ENCODE measurements at places on chromosomes 4 and X. TPM values are rescaled to one million over a fixed set of nuclear protein-coding genes. Genes with fewer than 3 reads are reported as not detected.

- no peaks in the 10 kb centered on the region for H3K4me1 ChIP-seq
- H3K36me3 ChIP-seq: no peaks in the 10 kb centered on the region
- H3K27ac ChIP-seq: no peak overlapping the region
- no peak overlapping the region for H3K4me3 ChIP-seq
Measured at GRCh38 chrX:78595901-78596502, 63.1 kb downstream of the RTL3 start.

GRCh38 chr4:106687026-106687425 lies 318.4 kb upstream of the GIMD1 start:
- no peaks in the 10 kb centered on the region for H3K36me3 ChIP-seq
- H3K27ac ChIP-seq: no peak overlapping the region
- DNase-seq: no peak
- no peaks in the 10 kb centered on the region for H3K4me1 ChIP-seq

GRCh38 chrX:23786268-23786815 lies 3.4 kb downstream of the SAT1 start:
- H3K27me3 ChIP-seq: no peaks in the 10 kb centered on the region
- H3K4me1 ChIP-seq: peaks cover 7% of the 10 kb centered on the region
- peak; percentile 51 for DNase-seq

Gene PABPC4L
- 0.31 TPM for total RNA-seq

GRCh38 chr4:186939766-186940165 lies 216.1 kb upstream of the FAT1 start:
- H3K4me1 ChIP-seq: peaks cover 6% of the 10 kb centered on the region
- no peak for DNase-seq
- H3K27ac ChIP-seq: no peak overlapping the region
- no peaks in the 10 kb centered on the region for H3K27me3 ChIP-seq
- no peak overlapping the region for H3K4me3 ChIP-seq

DNA sequence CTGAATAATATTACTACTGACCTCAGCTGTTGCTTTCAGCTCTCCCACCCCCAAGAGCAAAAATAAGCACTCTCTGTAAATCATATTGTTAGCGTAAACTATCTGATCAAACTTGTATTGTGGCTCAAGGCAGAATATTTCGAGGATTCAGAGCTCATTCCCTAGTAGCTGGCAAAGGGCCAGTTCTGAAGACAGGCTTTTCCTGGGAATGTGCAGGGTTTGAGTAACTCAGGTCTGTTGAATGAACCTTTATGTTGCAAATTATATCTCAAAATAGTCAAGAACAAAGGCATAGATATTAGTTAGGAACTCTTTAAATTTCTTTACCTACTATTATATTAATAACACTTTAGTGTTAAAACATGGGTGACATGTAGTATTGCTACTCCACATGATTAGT lies 454.9 kb downstream of the CCSER1 start:
- DNase-seq: no peak
- H3K27ac ChIP-seq: no peak overlapping the region
- no peak overlapping the region for H3K4me3 ChIP-seq
- no peaks in the 10 kb centered on the region for H3K4me1 ChIP-seq
- H3K27me3 ChIP-seq: no peaks in the 10 kb centered on the region

- H3K27me3 ChIP-seq: no peaks in the 10 kb centered on the region
- DNase-seq: no peak
- no peaks in the 10 kb centered on the region for H3K4me1 ChIP-seq
- H3K36me3 ChIP-seq: no peaks in the 10 kb centered on the region
- no peak overlapping the region for H3K4me3 ChIP-seq
Measured at GRCh38 chrX:46072791-46073190, 472.4 kb downstream of the ZNF674 start.

Gene RBM46
- not detected for total RNA-seq

DNA sequence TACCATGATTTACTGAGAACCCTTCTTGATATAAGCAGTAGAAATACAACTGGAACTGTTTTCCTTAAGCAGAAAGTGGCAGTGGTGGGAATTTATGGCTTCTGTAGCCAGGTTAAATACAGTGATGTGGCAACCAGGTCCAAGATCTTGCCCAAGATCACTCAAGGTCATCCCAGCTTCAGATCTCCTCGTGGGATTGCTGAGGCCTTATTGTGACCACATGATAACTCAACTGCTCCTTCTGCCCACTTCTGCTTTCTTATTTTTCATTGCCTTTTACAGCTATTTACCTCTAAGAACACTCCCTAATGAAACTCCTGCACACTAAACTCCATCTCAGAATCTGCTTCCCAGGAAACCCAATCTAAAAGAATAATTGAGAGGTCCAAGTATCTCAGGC lies 12.4 kb upstream of the CYBB start:
- no peak overlapping the region for H3K4me3 ChIP-seq
- H3K36me3 ChIP-seq: no peaks in the 10 kb centered on the region
- DNase-seq: no peak
- H3K27me3 ChIP-seq: no peaks in the 10 kb centered on the region
- H3K27ac ChIP-seq: no peak overlapping the region
- H3K4me1 ChIP-seq: no peaks in the 10 kb centered on the region

DNA sequence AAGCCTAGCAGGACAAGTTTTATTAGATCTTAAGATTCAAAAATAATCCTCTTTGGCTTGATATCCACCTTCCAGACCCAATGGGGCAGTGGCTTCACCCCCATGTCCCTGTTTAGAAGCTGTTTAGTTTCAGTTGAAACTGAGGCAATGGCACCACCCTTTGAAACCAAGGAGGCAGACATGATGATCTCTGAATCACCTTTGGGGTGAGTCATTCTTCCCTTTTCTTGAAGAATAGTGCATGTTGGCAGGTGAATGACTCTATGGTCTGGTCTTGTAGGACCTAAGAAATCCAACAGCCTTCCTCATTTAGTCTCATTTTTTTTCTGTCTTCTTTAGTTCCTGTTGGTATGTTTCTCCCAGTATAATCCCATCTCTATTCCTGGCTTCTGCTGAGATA lies 29.5 kb upstream of the BMP15 start:
- H3K27ac ChIP-seq: no peak overlapping the region
- H3K4me3 ChIP-seq: no peak overlapping the region
- no peak for DNase-seq
- H3K36me3 ChIP-seq: no peaks in the 10 kb centered on the region
- no peaks in the 10 kb centered on the region for H3K4me1 ChIP-seq
